ENCODE measurements at places on chromosomes 2 and 18.
A peak's percentile ranks its signal among the peaks of the same experiment; 100 is the strongest.

DNA sequence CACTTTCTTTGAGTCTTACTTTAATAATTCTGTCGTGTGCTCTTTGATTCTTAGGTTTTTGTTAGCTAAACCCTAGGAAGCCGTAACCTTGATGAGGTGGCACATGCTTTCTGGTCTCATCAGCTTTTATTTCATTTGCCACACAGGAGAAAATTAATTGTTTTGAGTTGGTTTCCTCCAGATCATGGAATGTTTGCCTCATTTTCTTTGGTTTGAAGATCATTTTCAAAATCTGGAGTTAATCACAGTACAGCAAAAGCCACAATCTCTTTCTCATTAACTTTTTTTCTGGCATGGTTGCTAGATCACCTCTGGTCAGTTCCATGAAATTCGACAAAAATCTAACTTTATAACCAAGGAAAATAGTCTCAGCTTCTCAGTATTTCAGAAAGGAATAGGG, 182.9 kb downstream of the MYO1B start:
- no peak for DNase-seq

- DNase-seq, result no peak
Observed at GRCh38 chr2:47083886-47084687, 71.0 kb downstream of the STPG4 start.

GRCh38 chr18:6885992-6886796, 156.7 kb downstream of the ARHGAP28 start:
- peak; percentile 18 for DNase-seq

DNA sequence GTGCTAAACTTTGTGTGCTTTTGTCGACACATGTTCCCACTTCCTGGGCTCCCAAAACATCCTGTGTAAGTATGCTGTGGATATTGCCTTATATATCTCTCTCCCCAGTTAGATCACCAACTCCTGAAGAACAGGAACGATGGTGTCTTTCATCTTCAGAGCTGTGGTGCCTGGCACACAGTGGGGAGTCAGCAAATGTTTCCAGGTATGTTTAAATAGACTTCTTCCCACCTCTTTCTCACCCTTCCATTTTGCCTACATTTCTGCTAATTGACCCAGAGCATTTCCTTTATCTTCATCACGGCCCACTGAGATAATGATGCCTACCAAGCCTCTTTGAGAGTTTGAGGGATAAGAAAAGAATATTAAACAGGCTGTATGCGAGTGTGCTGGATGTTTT, 60.7 kb downstream of the RND3 start:
- DNase-seq, result no peak

- DNase-seq, result no peak
Observed at GRCh38 chr2:30456106-30456505, 9.1 kb downstream of the LCLAT1 start.

DNA sequence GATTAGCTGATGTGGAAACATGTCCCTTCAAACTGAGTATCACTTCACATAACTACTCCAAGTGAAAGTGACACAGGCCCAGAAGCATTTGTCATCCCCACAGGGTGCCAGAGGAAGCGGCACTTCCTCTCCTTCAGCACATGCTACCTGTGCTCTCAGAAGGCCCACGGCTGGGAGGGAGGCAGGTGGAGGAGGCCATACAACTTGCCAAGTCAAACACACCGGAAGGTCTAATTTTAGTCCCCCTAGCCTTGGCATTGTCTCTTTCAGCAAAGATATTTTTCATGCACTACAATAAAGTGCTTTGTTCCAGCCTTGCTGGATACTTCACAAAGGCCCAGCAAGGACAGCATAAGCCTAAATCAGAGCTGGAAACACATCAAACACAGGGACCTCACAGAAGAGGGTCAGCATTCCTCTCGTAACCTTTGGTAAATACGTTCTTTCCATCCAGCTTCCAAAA, 38.0 kb downstream of the VSNL1 start:
- no peak for DNase-seq

DNA sequence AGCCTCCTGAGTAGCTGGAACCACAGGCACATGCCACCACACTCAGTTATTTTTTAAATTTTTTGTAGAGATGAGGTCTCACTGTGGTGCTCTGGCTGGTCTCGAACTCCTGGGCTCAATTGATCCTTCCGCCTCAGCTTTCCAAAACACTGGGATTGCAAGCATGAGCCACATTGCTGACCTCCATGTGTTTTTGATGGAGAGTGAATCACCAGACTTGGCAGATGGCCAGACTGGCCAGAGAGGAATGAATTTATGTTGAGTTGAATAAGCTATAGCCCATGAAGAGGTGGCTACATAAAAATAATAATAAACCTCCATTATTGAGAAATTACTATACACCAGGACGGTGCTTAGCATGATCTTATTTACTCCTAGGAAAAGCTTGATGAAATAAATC, 91.5 kb downstream of the MREG start:
- no peak for DNase-seq

DNA sequence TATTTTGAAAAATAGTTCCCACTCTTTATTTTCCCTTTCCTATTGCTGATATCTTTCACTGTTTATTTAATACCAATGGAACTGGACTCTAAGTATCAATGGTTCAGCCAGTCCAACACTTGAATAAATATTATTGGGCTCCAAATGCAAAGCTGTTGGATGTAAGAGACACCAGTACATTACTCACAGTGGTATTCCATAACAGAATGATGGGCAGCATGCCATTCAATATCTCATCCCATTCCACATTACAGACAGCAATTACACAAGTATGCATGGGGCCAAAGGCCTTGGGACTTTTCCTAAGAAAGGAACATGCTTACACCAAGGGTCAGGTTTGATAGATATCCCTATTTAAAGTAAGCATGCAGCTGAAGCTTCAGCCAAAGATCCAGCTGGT, 231.9 kb downstream of the RND3 start:
- no peak for DNase-seq

DNA sequence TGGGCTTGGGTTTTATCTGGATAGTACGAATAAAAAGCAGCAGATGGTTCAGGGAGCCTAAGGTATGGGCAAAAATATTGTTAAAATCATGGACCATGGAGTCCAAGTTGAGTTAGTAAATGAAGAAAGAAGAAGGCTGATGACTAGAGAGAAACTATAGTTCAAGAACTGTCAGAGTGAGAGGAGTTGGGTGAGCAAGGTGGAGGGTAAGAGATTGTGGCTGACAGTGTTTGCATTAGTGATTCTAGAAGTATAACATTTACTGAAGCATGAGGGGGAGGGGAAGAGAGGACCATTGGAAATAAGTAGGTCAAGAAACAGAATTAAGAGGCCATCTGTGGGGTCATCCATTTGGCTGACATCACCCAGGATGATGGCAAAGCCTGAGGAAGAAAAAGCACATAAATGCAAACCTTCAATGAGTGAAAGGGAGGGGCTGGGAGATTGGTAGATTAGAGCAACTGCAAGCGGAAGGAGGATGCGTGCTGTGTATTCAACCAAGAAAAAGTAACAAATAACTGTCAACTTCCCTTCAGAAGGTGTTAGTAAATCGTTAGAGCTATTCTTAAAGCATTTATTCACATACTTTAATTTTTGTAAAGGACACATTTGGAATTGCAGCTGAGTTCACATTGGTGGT, 392.8 kb downstream of the TSN start:
- no peak for DNase-seq

GRCh38 chr2:166163775-166164174, 36.0 kb upstream of the SCN1A start:
- DNase-seq, result no peak

DNA sequence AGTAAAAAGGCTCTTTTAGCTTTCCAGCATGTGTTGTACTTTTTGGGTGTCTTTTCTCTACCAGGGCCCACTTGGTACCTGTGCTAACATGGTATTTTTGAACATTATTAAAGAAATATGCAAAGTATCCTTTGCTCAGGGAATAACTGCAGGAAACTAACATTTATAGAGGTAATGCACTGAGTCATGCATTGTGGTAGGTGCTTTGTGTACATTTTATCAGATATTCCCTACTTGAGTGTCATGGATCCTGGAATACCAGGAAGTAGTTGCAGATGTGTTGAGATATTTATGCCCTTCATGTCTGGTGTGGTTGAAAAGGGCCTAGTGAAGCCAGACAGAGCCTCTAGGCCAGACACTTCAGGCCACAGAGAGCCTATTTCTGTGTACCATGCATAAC, 215.5 kb upstream of the CYRIA start:
- no peak for DNase-seq

GRCh38 chr2:16256601-16257321, 316.4 kb downstream of the MYCN start:
- DNase-seq, result no peak

GRCh38 chr18:51765606-51766360, 568.3 kb upstream of the MEX3C start:
- DNase-seq, result no peak

DNA sequence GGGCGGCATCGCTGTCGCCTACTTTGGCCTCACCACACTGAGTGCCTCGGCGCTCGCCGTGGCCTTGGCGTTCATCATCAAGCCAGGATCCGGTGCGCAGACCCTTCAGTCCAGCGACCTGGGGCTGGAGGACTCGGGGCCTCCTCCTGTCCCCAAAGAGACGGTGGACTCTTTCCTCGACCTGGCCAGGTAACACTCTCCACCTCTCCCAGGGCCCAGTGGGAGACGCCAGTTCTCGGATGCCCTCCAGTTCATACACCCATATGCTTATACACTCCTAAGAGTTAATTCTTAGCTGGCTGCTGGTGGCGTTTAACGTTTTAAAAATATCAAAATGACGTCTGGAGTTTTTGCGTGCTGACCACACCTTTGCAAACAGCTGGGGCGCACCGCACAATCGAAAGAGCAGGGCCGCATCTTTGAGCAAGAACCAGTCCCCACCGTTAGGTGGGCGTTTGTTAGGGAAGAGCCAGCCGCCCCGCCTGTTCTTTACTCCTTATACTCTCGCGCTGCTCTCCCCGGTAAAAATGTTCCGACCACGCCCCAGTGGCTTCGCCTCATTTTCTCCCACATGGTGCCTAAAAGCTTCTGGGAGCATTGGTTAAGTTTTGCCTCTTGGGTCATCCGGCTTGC, 899 bp downstream of the SLC1A4 start:
- no peak for DNase-seq

All from NT2/D1 (cell line).